ENCODE measurements at places on chromosomes 6 and 20.

GRCh38 chr6:5501837-5502236 is 240.5 kb downstream of the FARS2 start:
- DNase-seq: no peak

- no peak for DNase-seq
Observed at GRCh38 chr6:88565409-88565811, 398.0 kb downstream of the RNGTT start.

- DNase-seq: no peak
Observed at GRCh38 chr20:7406671-7407070, 533.6 kb downstream of the HAO1 start.

GRCh38 chr6:65399355-65400084 is 307.5 kb downstream of the EYS start:
- DNase-seq: no peak

- no peak for DNase-seq
Observed at GRCh38 chr20:51960047-51960675, 157.8 kb upstream of the SALL4 start.

GRCh38 chr20:45892828-45893500 is 1.8 kb downstream of the CTSA start:
- no peak for DNase-seq

DNA sequence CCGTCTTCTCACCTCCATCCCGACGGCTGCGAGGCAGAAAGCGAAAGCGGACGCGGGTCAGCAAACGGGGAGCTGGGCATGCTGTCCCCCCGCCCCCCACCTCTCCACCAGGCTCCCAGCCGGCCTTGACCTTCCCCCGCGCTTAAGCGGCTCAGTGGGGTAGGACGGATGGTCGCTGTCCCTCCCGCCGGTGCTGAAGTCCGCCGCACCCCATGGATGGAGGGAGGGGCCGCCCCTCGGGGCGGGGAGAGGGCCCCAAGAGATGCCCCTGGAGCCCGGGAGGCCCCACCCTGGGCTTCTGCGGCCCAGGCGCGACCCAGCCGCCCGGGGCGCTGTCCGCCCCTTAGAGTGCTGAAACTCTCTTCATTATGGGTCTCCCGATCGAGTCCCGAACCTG is at the start of gene KCNB1:
TSS of gene KCNB1 (minus strand) at position 48 of the 397 bp plus-strand sequence. CDS start 188 bp downstream, outside the sequence.
- peak; percentile 20 for DNase-seq

GRCh38 chr6:126335210-126335609 is 4.7 kb upstream of the CENPW start:
- no peak for DNase-seq

DNA sequence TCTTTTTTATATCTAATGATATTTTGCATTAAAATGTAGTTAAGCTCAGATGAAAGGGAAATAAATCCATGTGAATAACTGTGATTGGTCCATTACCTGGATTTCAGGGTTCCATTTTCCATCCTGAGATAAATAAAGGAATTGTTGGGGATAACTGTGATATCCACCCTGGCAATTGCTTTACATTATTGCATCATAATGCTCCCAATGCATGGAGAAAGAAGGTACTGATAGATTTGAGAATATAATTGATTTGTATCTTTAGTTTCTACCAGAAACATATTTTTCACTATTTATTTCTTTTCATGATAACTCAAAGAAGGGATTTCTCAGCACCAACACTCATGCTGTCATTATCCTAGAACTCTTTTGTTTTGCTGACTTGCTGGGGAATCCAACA is 102.0 kb upstream of the KCNQ5 start:
- DNase-seq: no peak

DNA sequence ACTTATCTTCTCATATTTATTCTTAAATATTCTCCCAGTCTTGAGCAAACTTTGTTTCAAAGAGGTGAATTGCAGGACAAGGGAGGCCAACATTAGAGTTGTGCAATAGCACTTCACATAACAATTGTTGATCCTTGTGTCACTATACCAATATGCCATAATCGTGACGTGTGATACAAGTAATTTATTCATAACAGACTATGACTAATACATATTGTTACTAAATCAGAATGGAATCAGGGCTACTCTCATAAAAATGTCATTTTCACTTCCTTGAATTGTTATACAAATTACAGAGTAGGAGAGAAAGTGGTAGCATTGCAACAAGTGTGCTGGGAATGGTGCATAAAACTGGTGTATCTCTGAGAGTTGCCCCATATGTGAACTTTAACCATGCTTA is 37.2 kb upstream of the PLCB1 start:
- DNase-seq: no peak

DNA sequence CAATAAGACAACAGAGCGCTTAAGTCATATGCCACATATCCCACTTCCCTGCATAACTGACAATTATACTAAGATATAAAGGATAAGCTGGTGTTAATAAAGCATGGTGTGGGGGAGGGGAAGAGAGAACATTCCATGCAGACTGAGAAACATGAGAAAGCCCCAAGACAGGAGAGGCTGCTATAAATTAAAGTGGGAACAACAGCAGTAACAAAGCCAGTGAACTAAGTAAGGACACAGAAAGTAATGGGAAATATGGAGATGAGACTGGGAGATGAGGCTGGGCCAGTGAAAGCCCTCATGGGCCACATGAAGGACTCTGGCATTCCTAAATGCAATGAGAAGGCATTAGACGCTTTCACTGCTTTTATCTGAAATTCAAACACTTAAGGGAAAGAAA is 41.3 kb downstream of the SESN1 start:
- DNase-seq: no peak

DNA sequence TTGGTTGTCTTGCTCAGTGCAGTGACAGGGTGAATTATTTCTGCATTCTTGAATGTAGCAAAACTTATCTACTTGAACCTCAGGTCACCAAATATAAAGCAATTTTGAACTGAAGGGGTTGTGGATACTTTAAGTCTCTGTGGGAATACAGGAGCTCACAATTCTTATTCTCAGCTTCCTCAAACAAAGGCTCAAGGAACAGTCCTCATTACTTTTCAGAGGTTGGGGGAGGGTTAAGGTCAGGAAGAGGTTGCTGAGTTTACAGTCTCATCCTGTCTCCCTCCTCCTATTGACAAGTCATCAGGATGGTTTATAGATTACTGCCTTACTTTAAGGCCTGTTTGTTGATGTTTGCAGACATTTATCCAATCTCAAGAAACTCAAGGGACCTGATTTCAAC is 143.6 kb upstream of the SPACA1 start:
- no peak for DNase-seq

GRCh38 chr6:41527721-41528408 is 18.3 kb upstream of the FOXP4 start:
- no peak for DNase-seq

DNA sequence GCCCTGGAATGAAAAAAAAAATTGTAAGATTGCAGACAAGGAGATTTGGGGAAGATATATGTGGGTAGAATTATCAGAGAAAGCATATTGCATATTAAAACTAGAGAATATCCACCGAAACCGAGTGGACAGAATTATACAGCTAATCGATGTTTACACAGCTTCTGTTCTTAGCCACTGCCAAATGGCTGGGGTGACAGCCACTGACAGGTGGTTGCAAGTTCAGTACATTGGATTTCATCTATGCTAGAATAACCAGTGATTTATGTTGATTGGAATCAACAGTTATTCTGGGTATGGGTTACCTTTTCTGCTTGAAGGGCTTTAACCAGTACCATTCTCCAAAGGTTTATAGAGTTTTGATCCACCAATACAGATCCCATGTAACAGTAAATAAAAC is 48.4 kb upstream of the THEMIS start:
- DNase-seq: no peak

DNA sequence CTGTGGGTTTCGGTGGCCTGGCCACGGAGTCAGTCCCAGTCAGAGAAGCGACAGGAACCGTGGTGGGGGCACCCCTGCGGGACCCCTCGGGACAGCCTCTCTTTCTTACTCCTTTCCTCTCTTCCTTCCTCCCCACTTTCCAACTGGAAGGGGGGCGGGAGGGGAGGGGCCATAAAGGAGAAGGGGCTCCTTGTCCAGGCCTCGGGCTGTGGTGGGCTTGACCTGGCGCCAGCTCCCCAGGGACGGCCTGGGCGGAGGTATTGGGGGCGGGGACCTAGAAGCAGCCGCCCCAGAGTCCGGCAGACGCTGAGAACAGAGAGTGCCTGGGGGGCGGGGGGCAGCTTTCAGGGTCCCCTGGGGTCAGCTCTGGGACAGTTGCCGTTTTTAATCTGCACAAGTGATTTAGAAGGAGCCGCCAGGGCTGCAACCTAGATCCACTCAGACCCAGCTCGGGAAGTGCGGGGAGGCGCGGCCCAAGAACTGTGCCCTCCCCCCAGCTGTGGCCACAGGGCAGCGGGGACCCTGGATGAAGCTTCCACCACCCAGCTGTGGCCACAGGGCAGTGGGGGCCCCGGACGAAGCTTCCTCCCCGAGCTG is 6.4 kb upstream of the ABHD16B start:
- DNase-seq: no peak

- no peak for DNase-seq
Observed at GRCh38 chr20:23530937-23531567, 37.2 kb downstream of the CST9L start.

DNA sequence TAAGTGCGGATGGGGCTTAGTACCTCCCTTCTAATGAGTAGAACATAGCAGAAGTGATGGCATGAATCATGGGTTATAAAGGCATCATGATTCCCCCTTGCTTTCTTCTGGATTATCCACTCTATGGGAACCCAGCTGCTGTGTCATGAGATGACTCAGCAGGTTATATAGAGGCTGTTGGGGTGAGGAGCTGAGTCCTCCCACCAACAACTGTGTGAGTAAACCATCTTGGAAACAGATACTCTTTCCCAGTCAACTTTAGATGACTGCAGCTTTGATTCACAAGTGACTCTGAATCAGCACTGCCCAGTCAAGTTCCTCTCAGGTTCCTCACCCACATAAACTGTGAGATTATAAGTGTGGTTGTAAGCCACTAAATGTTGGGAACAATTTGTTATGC is 46.3 kb downstream of the FAM83B start:
- no peak for DNase-seq

DNA sequence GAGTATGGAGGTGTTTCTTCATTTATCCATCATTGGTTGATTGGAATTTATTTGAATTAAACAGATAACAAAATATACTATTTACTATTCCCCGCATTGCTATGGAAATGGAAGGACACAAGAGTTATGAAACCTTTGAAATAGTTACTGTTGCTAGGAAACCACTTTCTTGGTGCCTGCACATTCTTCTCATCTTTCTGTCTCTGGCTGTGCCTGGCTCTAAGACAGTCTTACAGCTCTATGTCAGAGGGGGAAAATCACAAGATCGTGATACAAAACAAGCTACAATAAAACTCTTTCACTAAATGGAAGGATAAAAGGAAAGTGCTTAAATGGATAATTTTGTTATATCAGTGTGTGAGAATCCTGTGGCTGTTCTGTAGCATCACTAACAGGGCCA is 453.0 kb downstream of the LMBRD1 start:
- DNase-seq: no peak

- no peak for DNase-seq
Observed at GRCh38 chr6:89406141-89406540, 5.9 kb downstream of the RRAGD start.

- no peak for DNase-seq
Observed at GRCh38 chr6:99397287-99397686, 3.3 kb upstream of the COQ3 start.

DNA sequence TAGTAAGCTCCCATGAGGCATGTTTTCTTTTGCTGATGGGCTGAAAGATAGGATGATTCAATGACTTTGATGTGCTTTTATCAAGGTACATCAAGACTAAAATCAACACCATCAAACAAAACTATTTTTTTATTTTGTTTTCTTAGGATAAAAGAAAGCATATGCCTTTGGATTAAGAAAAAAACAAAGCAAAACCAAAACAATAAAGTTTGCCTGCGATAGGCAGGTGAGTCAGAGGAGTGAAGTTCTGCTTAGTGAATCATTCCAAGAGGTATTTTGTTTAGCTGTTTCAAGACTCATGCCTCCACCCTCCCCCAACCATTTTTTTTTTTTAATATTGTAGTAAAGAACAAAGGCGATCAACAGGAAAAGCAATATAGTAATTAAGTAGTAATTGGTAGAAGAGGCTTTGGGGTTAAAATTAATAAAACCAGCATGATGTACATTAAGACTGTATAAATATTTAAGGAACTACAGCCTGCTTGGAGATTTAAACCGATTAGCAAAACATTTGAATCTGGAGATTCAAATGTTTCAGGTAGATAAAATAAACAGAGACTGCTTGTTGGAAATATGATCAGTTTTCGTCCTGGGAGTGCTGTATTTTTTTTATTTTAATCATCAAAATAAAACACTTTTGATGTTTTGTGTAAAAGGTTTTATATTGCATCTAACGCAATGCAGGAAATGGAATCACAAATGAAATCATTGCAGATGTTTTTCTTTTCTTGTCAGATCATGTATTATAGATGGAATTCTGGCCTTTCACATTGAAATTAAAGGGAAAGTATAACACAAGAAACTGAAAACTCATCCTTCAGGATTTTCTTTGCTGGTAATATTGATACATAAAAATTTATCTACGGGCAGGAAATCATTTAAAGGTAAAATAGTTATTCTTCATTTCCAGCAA is 482.3 kb upstream of the MANEA start:
- DNase-seq: no peak

DNA sequence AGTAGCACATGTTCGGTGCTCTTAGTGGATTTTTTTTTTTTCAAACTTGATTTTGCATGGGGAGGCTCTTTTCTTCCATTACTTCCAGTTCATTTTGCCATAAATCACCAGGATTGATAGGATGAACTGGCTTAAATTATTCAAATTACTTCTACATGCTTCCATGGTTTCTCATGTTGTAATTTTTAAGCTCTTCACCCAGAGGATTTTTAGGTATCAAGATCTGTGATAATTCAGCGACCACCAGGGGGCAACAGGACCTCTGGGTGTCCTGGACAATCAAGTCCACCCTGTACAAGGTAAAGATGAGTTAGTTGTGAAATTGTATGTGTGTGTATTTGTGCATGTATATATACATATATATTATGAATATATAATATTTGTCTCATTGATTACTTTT is 4.2 kb upstream of the EPHA7 start:
- no peak for DNase-seq

DNA sequence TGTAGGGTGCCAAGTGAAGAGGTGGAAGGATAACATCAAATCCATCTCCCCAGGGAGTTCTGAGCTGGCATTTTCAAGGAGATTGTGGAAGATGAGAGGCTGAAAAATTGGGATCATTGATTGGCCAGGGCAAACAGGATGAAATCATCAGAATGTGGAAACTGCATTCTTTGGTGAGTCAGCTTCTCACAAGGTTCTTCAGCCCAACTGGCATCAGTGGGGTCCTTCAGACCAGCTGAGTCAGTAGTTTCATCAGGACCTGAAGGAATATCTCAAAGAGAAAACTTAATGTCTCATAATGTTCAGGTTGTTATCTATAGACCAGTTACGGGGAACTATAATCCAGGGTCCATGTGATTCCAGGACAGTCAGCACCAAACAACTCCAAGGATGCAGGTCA is 195.8 kb downstream of the HAO1 start:
- DNase-seq: no peak

DNA sequence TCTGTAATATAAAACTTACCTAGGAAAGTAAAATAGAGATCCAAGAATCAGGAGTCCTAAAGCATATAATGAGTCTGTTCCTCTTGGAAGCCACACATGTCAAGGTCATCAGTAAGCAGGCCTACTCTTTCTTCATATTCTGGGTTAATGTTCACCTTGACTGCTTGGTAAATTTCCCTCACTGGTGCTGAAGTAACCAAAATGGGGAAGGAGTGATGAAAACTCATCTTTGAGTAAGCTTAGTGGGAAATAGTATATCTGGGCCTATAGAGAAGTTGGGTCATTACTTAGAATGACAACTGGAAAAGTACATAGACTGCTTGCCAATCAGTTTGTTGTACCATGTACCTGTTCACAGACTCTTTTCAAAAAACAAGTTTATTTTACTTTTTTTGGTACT is 6.6 kb downstream of the TSPYL4 start:
- DNase-seq: no peak
